Epithelial cell of alveolus of lung (primary cell): ENCODE measurements at places on chromosomes 3 and 15. TPM values are rescaled to one million over a fixed set of nuclear protein-coding genes. Genes with fewer than 3 reads are reported as not detected.

The ANKUB1 gene
- total RNA-seq: not detected in 2 replicates

The SOX14 gene
- total RNA-seq: not detected in 2 replicates

The TUBGCP5 gene
- total RNA-seq: 9.7 and 14.6 TPM in 2 replicates

The SERPINI1 gene
- total RNA-seq: 0.56 and 1.6 TPM in 2 replicates

The CKMT1A gene
- total RNA-seq: not detected in 2 replicates

The SLC35A5 gene
- total RNA-seq: 31.5 and 32.8 TPM in 2 replicates

The TRPM1 gene
- total RNA-seq: not detected in 2 replicates

The CHRNA7 gene
- total RNA-seq: 0.13 and 1.2 TPM in 2 replicates

The SCN10A gene
- total RNA-seq: not detected in 2 replicates

The UBR1 gene
- total RNA-seq: 14.1 and 15.8 TPM in 2 replicates

The FES gene
- 16.2 and 22.8 TPM in 2 replicates for total RNA-seq

The ECE2 gene
- not detected in 2 replicates for total RNA-seq
